ENCODE measurements at places on chromosomes 3 and 15.

GRCh38 chr3:18556503-18557135 lies 131.5 kb upstream of the SATB1 start:
- no peak for DNase-seq

DNA sequence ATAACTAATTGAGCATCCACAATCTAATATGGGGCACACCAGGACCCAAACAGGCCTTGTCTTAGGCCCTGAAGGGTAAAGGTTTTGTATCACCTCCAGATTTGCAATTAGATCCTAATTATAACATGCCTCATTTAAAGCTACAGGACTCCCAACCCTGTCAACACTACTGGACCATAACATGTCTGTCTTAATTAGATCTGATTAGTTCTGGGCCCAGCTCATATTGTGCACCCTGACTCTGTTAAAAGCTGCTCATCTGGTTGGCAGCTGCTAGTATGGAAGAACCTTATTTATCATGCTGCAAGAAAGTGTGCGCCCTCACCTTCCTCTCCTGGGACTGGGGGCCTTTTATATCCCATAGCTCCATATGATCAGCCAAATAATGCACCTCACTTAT lies 457.8 kb downstream of the ROBO1 start:
- DNase-seq, result no peak

DNA sequence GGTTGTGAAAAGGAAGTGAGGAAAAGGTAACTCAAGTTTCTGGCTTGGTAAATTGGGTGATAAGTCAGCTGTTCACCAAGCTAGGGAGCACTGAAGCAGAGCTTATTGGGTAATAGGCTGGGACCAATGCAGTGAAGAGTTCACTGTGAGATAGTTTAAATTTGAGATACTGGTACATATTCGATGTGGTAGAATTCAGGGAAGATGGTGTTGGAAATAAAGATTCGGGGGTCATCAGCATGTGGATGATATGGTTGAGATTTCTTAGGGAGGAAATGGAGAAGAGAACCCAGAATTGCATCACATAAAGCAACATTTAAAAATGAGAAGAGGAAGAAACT lies 16.9 kb downstream of the MME start:
- DNase-seq, result no peak

DNA sequence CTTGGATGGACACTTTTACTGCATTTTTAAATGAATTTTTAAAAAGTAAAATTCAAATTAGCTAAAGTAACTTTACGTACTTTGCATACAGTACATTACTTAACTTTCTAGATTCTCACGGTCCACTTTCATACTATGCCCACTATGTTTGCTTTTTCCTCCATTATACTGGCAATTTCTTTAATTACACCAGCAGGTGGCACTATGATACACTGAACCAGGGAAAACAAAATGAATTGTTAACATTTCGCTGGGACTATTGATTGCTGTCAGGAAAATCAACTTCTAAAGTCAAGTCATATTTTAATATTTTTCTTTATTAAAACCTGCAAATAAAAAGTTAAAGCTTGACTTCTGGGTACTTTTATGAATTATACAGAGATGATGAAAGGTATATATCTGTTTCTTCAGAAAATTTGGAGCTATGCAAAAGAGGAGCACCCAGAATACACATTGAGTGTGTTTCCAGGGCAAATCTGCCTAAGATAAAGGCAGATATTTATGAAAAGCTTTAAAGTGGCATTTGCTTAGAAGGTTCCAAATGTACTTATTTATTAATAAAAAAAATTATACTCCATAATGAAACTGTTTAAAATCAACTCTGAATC lies 21.8 kb upstream of the POU1F1 start:
- DNase-seq, result no peak

DNA sequence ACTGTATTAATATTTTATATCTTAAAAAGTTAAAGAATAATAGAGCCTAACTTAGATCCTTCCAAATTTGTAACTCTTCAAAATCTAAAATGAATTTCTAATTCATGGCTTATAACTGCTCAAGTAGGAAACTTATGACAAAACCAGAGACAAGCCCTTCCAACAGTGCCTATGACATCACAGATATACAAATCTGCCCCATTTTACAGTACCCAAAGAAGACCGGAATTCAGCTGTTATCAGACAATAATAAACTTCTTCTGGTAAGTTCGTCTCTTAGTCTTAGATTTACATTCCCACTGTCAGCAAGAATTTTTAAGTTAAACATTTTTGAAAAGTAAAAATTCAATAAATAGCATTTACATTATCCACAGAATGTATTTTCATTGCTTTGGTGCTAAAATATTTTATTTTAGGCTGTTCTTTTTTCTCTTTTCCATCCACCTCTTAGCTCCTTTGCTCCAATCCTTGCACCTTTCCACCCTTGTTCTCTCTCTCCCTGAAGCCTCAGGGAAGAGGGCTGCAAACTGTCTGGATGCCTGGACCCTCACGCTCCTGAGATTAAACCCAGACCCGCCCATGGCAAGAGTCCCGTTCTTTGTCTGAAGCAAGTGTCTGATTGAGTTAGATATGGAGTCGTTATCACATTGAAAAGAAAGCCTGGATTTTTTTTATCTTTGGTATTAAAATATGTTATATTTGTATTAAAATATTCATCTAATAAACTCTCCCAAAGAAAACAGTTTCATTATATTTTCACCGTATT lies 312.7 kb downstream of the ZBTB20 start:
- no peak for DNase-seq

DNA sequence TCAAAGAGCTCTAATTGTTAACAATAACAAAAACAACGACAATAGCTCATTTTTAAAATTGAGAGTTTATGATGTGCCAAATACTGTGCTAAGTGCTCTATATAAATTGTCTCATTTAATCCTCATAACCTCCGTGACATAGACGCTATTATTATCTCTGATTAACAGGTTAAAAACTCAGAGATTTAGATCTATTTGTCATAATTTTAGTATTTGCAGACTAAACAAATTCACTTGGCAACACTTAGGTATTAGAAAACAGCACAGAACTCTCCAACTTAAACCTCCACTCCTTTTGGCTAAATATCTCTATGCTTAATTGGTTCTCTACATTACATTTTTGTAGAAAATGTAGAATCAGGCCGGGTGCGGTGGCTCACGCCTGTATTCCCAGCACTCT lies 136.4 kb downstream of the SPATA16 start:
- DNase-seq, result no peak

GRCh38 chr3:115986555-115987207 lies 363.4 kb downstream of the GAP43 start:
- peak; percentile 8 for DNase-seq

GRCh38 chr3:156721687-156722618 lies 47.6 kb downstream of the TIPARP start:
- no peak for DNase-seq

DNA sequence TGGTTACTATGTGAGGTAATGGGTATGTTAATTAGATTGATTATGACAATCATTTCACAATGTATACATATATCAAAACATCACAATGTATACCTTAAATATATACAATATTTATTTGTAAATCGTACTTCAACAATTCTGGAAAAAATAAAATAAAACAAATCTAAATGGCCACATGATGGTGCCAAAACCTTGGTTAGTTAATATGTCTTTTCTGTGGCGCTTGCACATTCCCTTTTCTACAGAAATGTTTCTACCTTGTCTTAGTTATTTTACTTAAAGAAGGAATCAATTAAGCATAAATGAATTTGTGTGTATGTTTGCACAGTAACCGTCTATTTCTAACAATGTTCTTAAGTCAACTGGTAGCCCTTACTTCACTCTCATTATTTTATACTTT lies 53.4 kb downstream of the OXSM start:
- DNase-seq, result no peak

DNA sequence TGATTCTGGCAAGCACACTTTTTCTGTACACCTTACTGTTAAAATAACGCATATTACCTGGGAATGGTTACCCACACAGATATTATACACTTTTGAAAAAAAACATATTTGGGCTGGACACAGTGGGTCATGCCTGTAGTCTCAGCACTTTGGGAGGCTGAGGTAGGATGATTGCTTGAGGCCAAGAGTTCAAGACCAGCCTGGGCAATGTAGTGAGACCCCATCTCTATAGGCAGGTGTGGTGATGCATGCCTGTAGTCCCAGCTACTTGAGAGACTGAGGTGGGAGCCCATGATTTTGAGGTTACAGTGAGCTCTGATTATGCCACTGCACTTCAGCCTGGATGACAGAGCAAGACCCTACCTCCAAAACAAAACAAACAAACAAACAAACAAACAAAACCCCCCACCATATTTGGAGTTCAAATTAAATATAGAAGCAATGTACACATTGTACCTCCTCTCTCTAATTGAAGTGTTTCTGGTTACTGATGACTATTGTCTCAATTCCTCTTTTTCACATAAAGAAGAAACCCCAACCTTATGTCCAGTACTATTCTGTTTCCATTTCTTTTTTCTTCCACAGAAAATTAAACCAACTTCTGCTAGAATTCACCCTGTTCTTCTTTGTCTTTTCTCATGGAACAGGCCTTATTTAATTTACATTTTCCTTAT lies 152.6 kb upstream of the UMPS start:
- no peak for DNase-seq

- DNase-seq, result no peak
Measured at GRCh38 chr3:54888162-54888561, 39.7 kb downstream of the LRTM1 start.

DNA sequence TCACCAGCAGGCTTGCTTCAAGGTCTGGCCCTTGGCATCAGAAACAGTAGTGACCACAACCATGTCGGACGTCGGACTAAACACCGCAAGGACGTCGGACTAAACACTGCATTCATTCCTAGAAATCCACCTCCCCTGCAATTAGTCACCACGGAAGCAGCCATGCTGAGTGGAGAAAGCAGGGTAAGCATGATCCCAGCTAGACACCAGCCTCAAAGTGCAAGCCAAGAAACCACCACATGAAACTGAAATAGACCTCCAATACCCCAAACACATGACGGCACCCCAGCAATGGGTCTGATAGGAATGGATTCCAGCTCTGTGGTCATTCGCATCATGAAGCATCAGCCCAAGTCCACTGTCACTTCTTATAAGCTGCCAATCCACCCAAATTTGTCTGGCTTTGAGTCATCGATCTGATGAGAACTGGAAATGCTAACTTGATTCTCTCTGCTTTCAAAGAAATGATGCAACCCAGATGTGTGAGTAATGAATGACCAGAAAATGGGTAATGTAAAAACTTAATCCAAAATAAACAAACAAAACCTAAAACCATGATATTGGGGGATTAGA lies 348.3 kb upstream of the TMCO5A start:
- DNase-seq, result no peak

Measured in NCI-H1105 (cell line).